ENCODE measurements at places on chromosomes 5 and 9.

- no peak for DNase-seq
These were observed 142.3 kb downstream of the BNC2 start for GRCh38 chr9:16728137-16728508.

GRCh38 chr9:135519179-135519971 is 1.9 kb upstream of the LCN1 start:
- no peak for DNase-seq

DNA sequence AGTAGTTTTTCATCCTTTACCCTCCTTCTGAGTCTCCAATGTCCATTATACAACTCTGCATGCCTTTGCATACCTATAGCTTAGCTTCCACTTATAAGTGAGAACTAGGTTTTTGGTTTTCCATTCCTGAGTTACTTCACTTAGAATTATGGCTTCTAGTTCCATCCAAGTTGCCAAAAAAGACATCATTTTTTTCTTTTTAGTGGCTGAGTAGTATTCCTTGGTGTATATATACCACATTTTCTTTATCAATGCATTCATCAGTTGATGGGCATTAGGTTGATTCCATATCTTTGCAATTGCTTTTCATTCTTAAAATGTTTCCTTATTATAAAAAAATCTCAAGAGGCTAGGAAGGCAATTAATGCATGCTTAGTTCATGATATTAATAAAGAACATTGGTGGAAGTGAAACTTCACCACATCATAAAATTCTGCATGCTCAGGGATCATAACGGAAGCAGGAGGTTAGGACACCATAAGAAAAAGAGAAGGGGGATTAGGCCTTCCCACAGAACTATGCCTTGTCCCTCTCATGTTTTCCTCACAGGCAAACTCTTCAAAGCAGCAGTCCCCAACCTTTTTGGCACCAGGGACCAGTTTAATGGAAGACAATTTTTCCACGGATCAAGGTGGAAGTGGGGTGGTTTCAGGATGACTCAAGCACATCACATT is 105.2 kb downstream of the FRMD3 start:
- no peak for DNase-seq

GRCh38 chr9:81682797-81683196 is 6.5 kb downstream of the TLE1 start:
- no peak for DNase-seq

- no peak for DNase-seq
These were observed 36.1 kb upstream of the RANBP6 start for GRCh38 chr9:6051511-6051950.

- no peak for DNase-seq
These were observed 2.5 kb downstream of the AGXT2 start for GRCh38 chr5:35045280-35045679.

DNA sequence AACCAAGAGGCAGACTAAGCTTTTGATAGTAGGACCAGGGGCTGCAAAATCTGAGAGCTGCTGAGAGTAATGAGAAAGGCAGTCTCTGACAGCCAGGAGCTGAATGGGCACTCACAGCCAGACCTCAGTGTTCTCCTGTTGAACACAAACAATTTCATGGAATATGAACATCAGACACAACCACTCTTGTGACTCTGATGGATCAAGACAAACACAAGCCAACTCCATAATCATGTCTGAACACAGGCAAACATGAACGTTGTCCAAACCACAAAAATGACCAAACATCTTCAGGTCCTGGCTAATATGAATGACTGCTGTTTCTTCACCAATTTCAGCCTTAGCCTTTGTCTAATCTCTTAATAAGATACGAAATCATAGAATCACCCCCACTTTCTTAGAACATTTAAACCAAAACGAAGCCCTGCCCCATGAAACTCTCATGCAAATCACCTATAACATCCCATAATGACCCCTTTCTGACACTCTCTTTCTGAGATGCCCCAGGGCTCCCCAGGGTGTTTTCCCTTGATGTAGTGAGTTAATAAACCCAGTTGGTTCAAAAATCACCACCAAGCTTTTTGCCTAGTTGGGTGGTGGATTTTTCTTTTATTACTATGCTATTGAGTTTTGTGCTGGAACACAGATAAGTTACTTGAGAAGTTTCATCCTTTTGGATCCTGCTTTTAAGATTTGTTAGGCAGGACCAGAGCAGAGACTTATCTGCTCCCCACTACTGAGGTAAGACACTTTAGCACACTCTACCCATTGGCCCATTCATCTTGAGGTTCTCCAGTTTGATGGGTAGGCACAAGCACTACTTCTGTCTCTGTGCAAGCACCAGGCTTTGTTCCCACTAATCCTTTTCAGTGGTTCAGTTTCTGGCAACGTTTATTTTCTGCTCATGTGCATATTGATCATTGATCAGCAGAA is 5.9 kb upstream of the ERAP2 start:
- DNase-seq: no peak

GRCh38 chr5:58002323-58002722 is 457.6 kb downstream of the PLK2 start:
- no peak for DNase-seq

DNA sequence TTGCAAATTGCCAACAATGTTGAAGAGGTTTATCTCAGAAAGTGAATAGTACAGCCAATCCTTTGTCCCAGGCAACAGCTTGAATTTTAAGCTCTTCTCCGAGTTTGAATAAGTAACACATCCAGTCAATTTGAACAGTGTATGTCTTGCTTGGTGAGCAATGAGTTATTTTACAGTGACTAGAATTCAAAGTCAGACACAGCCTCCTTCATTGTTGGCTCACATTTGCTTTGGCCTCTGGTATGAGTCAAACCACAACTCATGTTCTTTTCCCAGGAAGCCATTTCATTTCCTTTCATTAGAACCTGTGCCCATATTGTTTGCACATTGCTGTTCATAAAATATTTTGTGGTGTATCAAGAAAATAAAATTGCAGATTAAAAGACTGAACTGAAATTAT is 622.0 kb upstream of the DAB2 start:
- no peak for DNase-seq

DNA sequence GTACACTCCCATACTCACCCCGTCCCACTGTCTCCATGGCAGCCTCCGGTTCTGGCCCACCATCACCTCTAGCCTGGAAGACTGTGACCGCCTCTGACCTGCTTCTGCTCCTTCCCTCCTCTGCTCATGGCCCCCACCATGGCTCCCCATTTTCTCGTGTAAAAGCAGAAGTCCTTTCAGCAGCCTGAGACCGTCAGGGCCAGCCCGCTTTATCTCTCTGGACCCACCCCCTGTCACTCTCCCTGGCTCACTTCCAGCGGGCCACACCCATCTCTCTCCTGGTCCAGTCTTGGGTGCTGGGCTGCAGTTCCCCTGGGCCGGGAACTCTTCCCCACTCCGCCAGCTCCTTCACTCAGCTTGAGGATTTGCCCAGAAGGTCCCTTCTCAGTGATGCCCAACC is 96.0 kb upstream of the RUFY1 start:
- DNase-seq: no peak

DNA sequence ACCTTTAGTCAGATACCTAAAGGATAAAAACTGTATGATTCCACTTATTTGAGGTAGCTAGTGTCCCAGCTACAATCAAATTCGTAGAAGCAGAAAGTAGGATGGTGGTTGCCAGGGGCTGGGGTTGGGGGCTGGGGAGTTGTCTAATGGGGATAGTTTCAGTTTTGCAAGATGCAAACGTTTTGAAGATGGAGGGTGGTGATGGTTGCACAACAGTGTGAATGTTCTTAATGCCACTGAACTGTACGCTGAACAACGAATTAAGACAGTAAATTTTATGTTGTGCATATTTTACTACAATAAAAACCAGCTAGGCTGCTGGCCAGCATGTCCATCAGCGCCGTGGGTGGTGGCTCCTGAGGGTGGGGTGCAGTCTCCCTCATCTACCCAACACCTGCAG is 137.8 kb downstream of the GADD45G start:
- DNase-seq: no peak

DNA sequence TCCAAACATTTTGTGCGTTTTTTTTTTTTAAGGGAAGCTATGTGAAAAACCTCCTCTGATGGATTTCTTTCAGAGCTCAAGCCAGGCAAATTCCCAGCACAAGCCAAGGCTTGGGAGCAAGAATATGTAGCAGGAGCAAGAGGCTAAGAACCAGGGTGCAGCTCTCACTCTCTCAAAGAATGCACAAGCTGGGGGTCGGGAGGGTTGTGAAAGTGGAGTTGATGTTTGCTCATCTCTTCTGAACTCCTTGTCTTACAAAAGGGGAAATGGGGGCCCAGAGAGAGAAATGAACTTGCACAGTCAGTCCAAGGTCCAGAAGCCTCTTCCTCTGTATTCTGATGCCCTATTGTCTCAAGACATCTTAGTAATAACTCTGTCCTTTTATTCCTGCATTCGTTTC is 7.7 kb upstream of the TRAF1 start:
- DNase-seq: no peak

DNA sequence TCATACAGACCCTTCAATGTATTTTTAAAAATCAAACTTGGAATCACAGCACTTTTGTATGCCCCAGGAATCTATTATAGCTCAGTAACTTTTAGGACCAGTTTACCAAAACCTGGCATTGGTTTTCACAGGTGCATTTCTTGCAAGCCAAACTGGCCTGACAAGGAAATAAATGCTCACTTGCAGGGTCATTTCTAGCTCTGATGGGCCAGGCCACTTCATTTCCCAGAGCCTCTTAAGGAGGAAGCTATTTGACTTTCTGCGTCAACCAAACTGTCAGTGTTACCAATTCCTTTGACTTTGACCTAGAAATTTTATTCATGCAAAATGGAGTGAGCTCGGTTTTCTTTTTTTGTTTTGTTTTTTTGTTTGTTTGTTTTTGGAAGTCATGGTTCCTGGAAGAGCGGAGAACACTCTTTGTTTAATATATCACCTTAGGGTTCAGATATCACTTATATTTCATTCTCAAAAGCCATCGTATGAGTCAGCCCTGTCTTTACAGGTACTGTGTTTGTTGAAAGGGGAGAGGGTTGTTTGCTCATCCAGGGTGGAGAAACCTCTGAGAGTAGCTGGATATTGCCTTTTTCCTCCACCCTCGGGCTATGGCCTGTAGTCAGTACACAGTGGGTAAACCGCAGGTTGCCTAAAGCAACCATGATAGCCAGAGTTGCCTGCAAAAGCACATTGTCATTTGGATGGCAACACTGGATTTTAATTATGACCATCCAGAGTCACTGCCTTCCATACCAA is 58.9 kb downstream of the GNA14 start:
- DNase-seq: no peak

DNA sequence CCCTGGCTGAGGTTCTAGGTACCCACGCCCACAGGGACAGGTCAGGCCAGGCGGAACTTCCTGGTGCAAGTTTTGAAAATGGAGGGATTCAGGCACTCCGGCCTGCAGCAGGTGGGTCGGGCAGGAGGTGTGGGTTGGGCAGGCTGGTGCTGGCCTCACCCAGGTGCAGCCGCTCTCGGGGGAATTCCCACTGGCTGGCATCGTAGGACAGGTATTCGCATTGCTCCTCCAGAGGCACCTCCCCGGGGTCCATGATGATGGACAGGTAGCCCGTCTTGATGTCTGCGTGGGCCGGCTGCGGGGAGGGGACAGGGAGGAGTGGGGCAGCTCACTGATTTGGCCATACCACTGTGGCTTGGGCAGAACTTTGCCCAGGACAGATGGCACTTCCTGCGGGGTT is 28.7 kb upstream of the SCGB3A1 start:
- DNase-seq: no peak

GRCh38 chr5:178404987-178405386 is 172.4 kb upstream of the PHYKPL start:
- no peak for DNase-seq

GRCh38 chr5:111682121-111682520 is 74.9 kb downstream of the NREP start:
- no peak for DNase-seq

DNA sequence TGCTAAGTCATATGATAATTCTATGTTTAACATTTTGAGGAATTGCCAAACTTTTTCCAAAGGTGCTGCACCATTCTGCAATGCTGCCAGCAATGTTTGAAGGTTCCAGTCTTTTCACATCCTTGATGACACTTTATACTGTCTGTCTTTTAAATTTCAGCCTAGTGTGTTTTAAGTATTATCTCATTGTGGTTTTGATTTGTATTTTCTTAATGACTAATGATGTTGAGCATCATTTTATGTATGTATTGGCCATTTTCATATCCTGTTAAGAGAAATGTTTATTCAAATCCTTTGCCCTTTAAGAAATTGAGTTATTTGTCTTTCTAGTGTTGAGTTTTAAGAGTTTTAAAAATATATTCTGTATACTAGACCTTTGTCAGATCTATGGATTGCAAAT is 5.0 kb upstream of the TEX48 start:
- no peak for DNase-seq

DNA sequence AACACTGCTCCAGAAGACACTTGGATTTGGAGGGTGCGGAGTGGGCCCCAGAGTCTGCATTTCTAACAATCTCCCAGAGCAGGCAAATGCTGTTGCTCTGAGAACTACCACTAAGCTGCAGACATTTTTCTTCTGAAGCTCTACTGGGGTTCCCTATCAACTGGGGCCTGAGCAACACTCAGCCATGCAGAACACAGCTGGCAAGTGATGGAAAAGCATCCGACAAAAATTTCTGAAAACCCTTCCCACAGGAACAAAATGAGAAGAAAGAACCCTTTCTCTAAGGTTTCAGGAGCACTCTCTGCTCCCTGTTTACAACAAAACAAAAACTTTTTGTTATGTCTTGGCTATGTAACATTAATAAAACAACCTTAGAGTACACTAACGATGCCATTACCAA is 516.9 kb downstream of the CTNND2 start:
- no peak for DNase-seq

DNA sequence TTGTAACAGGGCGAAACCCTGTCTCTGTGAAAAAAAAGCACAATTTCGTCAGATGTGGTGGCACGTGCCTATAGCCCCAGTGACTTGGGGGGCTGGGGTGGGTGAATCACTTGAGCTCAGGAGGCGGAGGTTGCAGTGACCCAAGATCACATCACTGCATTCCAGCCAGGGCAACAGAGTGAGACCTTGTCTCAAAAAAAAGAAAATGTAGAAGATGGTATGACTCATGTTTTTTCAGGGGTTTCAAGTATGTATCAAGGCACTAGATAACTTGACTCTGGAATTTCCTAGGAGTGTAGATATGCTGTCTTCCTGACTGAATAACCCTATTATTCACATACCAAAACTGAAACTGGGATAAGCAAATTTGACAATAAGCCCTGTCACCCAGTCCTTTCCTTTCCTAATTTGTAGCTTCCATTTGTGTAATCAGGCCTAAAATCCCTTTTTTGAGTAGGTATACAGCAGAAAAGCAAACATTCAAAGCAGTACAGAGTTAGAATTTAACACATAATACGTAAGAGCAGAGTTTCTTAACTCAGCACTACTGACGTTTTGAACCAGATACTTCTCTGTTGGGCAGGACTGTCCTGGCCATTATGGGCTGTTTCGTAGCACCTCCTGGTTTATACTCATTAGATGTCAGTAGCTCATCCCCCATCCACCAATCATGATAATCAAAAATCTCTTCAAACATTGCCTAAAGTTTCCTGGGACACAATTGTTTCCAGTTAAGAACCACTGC is 17.3 kb upstream of the ANKRD18B start:
- DNase-seq: no peak

- no peak for DNase-seq
These were observed 134.9 kb upstream of the PANK3 start for GRCh38 chr5:168714046-168714445.

GRCh38 chr5:124860291-124860655 is 113.8 kb upstream of the ZNF608 start:
- DNase-seq: no peak
